ENCODE measurements at places on chromosomes 12 and 14.

- DNase-seq, result no peak
These were observed 443.3 kb downstream of the DPF3 start for GRCh38 chr14:72450473-72451044.

- peak; percentile 14 for DNase-seq
These were observed 17.4 kb upstream of the LYZ start for GRCh38 chr12:69330475-69331473.

DNA sequence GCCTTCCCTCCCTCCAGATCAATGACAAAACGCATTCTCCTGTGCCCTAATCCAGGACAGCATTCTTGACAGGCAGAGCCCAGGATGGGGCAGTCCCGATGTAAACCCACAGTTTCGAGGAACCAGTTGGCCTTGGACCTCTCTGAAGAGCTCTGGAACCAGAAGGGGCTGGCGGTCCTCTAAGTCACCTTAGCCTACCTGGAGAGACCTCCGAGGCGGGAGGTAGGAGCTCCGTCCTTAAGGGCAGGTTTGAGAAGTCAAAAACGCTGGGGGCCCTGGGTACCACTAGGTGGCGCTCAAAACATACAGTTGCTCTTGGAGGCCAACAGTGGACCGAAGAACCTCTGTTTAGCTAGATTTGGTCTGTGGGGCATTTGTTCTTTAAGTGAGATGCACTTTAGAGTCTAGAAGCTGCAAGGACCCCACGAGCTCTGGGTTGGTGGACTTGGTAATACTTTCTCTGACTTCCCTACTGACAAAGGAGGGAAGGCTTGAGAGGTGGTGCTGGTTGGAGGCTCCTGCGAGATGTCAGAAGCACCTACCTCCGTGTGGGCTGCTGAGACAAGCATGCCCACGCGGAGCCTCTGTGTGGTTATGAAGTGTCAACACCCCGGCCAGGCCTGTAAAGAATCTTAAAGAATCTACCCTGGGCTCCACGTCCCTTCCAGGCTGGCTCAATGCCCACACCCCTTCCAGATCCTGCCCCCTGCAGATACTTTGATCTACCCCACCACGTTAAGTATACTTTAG lies 74.8 kb upstream of the CHST11 start:
- peak; percentile 77 for DNase-seq

DNA sequence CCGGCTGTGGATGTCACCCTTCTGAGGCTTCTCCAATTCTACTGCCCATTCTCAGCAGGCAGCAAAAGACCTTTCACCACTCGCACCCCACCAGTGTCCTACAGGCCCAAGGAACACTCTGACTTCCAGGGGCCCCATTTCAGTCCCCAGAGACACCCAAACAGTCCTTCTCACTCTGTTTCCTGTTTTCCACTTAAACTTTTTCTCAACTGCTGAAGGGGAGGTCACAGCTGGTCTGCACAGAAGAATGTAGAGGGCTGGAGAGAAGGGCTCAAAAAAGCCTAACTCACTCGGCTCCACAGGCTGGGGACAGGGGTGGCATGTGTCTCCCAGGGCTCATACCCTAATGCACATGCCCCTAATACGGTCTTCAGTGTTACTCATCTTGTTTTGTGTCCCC lies 4.2 kb upstream of the DTX1 start:
- no peak for DNase-seq

DNA sequence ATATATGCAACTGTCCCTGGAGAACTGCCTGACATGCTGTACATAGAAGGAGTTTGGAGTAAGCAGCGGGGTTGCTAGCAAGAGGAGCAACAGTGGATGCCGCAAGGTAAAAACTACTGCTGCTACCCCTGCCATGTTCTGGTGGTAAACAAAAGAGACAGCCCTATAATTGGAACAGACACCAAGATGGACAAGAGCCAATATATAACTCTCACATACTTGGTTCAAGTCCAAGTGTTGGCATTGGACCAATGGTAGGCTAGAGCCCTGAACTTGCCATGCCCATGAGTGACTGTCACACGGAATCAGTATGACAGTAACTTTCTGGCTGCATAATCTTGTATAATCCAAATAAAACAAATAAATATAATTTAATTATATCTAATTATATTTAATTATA lies 13.7 kb downstream of the ATXN7L3B start:
- DNase-seq, result no peak

DNA sequence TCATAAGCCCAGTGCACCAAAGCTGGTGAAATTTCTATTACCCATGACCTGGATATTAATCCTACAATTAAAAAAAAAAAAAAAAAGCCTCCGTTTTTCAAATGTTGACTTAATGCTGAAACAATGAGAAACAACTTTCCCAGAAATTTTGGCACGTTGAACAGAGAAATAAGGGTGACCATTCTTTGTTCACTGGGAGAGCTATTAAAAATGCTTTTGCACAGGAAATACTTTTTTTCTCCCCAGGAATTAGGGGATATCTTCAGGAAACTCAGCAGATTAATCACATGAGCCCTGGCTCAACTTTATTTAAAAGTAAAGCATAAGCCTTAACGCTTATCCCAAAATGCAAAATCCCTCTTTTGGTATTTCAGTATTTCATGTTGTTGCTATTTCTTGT lies 54.8 kb upstream of the FLRT2 start:
- peak; percentile 57 for DNase-seq

DNA sequence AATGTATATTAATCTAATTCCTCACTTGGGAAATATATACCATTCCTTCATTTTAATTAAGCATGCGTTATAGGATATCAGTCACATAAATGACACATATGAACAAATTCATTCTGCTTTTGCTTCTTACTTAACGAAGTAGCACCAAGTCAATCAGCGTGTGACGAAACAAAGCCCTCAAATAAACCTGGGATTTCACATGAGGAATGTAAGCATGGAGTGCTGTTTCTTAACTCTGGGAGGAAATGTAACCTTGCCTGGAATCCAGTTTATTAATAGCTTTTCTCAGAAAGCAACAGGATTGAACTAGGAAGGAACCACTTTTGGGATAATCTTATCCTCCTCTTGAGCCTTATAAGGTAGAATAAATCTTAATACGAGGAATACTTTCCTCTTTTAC lies 72.0 kb downstream of the NIN start:
- peak; percentile 44 for DNase-seq

GRCh38 chr12:20549108-20549719 lies 145.9 kb upstream of the SLCO1C1 start:
- peak; percentile 36 for DNase-seq

GRCh38 chr14:51650716-51651387 lies 858 bp upstream of the FRMD6 start:
- DNase-seq, result peak; percentile 56

DNA sequence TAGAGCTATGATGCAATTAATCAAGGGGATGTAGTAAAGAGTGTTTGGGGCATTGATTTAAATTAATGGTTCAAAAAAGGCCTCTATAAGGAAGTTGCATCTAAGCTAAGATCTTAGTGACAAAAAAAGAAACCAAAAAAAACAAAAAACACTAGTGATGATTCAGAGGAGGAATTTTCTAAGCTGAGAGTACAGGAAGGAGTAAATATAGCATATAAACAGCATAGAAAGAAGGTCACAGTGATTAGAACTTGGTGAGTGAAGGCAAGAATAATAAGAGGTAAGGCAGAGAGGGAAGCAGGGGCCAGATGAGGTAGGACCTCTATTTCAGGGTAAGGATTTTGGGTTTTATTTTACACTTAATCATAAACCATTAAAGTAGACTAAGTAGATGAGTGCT lies 48.0 kb upstream of the PDZRN4 start:
- DNase-seq, result no peak

- DNase-seq, result no peak
These were observed 858 bp upstream of the KCNA1 start for GRCh38 chr12:4908684-4909409.

DNA sequence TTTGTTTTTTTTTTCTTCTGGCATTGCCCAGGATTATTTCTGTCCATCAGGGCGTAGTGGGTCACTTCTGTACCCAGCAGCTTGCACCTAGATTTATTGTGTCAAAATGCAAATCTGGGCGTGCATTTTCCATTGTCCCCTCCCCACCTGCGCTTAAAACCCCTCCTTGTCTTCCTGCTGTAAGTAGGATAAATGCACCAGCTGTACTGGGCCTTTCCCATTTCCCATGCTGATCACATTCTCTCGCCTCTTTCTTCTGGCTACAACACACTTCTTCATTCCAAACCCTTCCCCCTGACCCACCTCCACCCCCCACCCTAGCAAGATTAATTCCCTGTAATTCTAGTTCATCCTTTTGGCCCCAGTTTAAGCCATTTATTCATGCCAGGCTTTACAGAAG lies 128.0 kb downstream of the ETV6 start:
- DNase-seq, result no peak

DNA sequence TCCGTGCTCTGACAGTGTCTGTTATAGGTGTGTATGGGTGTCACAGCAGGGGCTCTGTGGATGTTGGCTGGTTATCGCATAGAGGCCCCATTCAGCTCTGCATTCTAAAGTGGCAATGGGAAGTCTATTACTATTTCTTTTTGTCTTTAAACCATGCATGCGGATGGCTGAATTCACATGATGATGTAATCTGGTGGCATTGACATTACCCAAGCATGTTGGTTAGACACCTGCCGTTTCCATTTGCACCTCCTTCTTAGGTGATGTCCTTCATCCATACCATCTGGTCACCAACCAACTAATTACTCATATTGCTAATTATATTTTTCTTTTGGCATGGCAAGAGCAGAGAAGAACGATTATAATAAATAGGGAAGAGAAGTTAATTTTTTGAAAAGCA lies 270.8 kb upstream of the RGS6 start:
- DNase-seq, result no peak

GRCh38 chr14:22036541-22037239 lies 363.1 kb upstream of the OR4E1 start:
- DNase-seq, result no peak

- DNase-seq, result no peak
These were observed 324.6 kb downstream of the TMEM121 start for GRCh38 chr14:105850853-105851581.

DNA sequence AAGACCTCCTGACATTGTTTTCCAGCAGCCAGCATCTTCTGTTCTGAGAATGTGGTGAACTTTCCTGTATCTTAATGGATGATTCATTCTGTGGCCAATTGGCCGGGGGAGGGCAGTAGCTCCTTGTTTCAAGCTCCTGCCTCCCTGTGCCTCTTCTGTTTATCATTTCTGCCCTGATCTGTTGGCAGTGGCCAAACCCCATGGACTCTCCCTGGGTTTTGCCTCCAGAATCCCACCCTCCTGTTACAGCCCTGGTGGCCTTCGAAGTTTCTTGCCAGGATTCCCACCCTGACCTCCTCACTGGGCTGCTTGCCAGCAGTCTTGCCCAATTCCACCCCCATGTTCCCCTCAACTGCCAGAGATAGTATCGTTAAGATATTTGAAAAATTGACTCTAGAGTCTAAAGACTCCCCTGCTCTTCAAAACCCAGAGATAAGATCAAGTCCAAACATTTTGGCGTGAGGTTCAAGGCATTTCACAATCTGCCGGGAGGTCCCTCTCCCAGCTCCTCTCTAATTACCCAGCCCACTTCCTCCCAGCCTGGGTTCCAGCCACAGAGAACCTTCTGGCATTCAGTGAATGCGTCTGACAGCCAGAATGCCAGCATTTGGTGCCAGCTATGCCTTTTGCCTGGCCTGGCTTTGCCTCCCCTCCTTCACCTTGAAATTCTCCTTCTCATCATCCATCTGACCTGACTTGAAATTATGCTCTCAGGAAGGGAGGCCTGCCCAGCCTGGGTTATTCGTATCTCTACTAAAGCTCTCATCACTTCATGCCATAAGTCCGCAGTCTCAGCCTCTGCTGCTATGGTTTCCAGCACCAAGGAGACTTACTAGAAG lies 37.7 kb upstream of the TXNRD1 start:
- DNase-seq, result peak; percentile 99

GRCh38 chr14:104658325-104658712 lies 31.1 kb upstream of the INF2 start:
- no peak for DNase-seq

- DNase-seq, result no peak
These were observed 29.4 kb downstream of the CORO1C start for GRCh38 chr12:108701779-108702441.

DNA sequence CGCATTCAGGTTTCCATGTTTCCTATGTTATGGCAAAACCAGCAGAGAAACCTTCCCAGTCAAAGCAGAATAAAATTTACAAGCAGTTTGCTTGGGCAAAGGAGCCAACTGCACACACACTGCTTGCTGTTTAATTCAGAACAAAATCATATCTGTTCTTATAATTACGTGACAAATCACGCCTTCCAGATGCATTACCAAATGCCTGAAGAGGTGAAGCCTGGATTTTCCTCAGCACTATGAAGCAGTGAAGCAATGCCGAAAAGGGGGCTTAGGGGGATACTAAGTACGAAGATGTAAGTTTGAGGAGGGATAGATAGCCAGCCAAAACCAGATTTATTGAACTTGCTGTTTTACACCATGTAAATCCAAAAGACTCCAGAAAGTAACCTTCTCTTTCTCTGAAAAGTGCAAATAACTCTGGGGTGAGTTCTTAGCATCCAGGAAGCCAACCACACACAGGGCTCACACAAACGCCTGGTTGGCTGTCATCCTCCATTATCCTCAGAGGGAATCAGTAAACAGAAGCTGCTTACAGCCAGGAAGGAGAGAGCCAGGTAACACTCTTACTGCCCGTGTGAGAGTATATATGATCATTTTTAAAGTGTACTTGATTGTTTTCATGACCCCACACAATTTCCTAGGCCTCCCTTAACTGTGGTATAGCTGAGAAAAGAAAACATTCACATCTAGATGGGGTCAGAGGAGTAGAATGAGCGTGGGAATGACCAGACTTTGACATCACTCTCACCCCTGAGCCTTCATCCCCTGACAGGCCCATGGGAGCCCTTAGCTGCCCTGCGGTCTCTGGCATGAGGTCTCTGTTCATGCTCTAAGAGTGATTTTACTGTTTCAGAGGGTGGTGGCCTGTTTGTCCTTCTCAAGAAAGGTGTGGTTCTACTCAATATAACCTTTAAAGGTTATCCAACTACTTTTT lies 442.5 kb downstream of the EGLN3 start:
- DNase-seq, result no peak

GRCh38 chr12:119685375-119685774 lies 17.4 kb downstream of the PRKAB1 start:
- no peak for DNase-seq

DNA sequence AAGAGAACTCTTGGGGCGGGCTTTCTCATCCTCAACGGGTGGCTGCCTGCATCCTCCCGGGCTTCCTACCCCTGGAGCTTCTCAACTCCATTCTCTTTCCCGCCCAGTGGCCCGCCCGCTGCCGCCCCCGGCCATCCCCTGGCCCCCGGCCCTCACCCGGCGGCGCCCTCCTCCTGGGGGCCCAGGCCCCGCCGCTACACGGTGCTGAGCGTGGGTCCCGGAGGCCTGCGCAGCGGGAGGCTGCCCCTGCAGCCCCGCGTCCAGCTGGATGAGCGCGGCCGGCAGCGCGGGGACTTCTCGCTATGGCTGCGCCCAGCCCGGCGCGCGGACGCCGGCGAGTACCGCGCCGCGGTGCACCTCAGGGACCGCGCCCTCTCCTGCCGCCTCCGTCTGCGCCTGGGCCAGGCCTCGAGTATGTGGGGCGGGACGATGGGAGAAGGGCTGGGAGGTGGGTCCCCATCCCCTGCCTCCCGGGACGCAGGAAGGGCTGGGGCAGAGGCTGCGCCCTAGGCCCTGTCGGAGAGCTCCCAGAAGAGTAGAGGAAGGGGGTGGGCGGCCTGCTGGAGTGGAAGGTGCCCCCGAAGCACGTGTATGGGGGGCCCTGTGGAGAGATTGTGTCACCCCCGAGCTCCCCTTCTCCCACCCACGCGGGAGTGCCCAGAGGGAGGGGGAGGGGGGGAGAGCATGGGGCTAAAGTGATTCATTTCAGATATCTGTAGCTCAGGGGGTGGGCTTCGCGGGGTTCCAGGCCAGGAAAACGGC lies 1.5 kb downstream of the LAG3 start:
- DNase-seq, result no peak

Measured in EH (cell line).